ENCODE measurements at places on chromosomes 5 and 9.

- DNase-seq: no peak
Observed at GRCh38 chr5:108168915-108169314, 213.0 kb downstream of the FBXL17 start.

DNA sequence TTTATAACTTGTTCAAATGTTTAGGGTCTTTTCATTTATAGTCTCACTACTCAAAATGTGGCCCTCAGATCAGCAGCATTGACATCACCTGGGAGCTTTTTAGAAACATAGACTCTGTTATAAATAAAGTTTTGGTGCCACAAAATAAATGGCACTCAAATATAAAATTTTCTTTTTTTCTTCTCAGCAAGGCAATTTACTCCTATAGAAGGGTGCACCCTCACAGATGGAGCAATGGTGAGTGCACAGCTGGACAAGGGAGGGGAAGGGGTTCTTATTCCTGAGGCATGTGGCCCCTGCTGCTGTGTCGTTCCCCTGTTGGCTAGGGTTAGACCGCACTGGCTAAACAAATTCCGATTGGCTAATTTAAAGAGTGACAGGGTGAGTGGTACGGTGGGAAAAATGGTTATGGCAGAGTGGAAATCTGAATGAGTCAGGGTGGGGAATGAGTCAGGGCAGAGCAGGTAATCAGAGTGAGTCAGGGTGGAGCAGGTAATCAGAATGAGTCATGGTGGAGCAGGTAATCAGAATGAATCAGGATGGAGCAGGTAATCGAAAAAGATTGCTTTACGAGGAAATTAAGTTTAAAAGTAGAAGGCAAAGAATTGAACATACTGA lies 31.8 kb upstream of the C7 start:
- DNase-seq: no peak

- DNase-seq: no peak
Observed at GRCh38 chr5:172988276-172988675, 4.7 kb downstream of the ATP6V0E1 start.

GRCh38 chr5:145937432-145938250 lies 1.3 kb downstream of the SH3RF2 start:
- DNase-seq: no peak

GRCh38 chr5:136001466-136001981 lies 27.3 kb upstream of the TGFBI start:
- no peak for DNase-seq

GRCh38 chr5:143168921-143169810 lies 234.3 kb downstream of the NR3C1 start:
- DNase-seq: no peak

GRCh38 chr9:100605405-100605804 lies 27.5 kb downstream of the CAVIN4 start:
- DNase-seq: no peak

GRCh38 chr9:73536403-73536802 lies 384.7 kb downstream of the ANXA1 start:
- no peak for DNase-seq

DNA sequence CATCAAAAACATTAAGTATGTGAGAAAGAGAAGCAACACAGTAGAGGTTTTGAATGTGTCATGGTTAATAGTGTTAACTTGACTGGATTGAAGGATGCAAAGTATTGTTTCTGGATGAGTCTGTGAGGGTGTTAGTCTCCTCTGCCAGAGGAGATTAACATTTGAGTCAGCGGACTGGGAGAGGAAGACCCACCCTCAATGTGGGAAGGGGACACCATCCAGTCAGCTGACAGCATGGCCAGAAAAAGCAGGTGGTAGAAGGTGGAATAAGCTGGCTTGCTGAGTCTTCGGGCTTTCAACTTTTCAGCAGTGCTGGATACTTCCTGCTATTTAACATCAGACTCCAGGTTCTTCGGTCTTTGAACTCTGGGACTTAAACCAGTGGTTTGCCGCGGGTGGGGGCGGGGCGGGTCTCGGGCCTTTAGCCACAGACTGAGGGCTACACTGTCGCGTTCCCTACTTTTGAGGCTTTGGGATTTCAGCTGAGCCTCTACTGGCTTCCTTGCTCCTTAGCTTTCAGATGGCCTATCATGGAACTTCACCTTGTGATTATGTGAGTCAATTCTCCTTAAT lies 309.9 kb upstream of the ST8SIA4 start:
- no peak for DNase-seq

DNA sequence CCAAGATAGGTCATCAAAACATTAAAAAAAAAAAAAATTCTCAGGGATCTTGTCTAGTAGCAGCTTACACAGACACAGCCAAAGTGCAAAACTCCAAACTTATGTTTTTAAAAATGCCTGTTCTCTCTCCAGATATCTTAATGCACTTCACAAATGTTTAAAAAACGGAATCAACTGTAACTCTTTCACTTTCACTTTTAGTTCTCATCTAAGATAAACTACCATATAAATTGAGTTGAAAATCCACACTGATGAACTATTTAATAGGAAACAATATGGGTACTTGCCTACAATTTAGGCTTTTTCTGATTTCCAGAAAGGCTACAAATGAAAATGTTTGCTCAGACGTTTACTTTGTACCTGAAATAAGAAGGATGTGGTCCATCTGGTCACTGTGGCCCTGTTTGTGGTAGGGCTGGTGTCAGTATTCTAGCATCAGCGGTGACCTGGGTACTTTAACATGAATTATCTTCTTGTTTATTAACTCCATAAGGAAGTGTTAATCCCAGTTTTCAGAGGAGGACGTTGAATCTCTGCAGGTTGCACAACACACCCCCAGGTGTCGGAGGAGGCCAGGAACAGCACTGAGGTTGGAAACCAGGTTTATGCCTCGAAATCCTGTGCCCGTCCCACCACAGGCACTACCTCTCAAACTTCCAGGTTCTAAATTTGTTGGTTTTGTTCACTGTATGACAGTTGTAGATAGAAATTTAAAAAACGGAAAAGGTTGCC lies 13.3 kb upstream of the LPCAT1 start:
- DNase-seq: no peak

DNA sequence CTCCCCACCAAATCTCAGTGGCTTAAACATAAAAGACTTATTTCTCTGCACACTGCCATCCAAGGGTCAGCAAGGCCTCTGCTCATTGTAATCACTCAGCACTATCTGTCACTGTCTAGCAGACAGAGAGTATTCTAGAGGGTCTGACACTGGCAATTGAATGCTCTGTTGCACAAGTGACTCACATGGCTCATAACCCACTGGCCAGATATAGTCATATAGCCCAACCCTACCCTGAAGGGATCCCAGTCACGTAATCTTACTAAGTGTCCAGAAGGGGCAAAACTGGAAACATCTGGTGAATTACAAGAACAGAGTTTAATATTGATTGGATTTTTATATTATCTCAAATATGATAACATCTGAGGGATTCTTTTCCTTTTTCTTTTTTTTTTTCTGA lies 80.7 kb downstream of the TSSK1B start:
- DNase-seq: no peak

GRCh38 chr5:135643881-135644766 lies 65.3 kb upstream of the CXCL14 start:
- no peak for DNase-seq

- no peak for DNase-seq
Observed at GRCh38 chr9:97388721-97389238, 23.1 kb upstream of the TDRD7 start.

DNA sequence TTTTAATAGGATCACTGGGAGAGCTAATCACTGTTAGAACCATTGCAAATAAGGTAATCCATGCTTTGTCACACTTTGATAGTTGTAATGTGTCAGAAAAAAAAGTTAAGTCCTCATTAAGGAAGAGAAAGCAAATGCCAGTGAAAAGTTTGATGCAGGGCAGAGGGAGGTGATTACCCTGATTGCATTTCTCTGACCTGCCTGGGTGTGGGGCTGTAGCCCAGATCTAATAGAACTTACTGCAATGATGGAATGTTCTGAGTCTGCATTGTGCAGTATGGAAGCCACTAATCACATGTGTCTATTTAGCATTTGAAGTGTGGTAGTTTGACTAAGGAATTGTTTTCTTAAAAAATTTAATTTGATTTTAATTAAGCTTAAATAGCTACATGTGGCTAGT lies 202.7 kb downstream of the ATP10B start:
- DNase-seq: peak; percentile 10

- DNase-seq: no peak
Observed at GRCh38 chr9:69932901-69933300, 110.7 kb upstream of the MAMDC2 start.

DNA sequence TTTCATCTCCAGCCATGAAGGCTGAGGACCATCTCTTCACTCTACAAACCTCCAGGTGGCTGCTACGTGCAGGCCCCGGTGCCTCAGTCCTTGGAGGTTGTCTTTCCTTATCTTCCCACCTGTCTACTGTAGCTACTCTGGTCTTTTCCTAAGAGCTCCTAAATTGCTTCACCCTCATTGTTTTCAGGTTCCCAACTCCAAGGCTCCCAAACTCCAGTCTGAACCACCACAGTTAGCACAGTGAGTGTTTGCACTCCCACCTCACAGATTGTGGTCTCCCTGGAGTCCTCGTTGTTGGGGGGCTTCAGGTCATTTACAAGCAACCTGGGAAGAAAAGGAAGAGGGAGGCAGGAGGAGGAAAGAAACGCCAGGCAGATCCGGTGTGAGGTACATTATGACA lies 85.3 kb downstream of the NSUN2 start:
- no peak for DNase-seq

- DNase-seq: no peak
Observed at GRCh38 chr9:92245005-92245797, 48.3 kb downstream of the IARS1 start.

DNA sequence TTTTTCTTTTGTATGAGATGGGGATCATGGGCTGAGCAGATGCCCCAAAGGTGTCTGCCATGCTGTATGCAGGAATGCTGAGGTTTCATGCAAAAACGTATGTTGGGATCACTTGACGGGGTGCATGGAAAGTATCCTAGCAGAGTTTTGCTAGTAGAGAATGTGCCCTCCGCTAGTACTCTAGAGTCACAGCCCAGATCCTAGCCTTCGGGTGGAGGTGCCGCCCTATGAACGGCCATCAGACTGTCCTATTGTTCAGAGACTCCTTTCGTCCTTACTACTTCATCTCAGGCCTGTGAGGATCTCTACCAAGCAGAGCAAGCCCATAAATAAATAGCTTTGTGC lies 69.6 kb upstream of the SPATA31E1 start:
- no peak for DNase-seq

DNA sequence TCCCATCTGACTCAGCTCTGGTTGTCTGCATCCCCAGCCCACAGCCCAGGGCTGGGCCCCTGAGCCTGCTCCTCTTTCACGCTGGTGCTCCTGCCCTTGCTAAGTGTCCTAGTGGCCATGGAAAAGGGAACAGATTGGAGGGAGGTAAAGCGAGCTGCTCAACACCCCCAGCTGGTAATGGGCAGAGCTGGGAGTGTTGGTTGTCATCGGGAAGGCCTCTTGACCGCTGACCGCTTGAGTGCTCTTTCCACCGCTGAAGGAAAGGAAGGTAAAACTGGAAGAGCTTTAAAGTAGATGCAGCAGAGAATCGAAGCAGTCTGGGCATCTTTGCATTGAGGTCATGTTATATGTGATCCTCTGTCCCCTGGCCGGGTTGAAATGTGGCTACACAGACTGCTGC lies 60.2 kb downstream of the CRB2 start:
- DNase-seq: no peak

GRCh38 chr5:8861764-8862163 lies 684.1 kb downstream of the SEMA5A start:
- DNase-seq: no peak

DNA sequence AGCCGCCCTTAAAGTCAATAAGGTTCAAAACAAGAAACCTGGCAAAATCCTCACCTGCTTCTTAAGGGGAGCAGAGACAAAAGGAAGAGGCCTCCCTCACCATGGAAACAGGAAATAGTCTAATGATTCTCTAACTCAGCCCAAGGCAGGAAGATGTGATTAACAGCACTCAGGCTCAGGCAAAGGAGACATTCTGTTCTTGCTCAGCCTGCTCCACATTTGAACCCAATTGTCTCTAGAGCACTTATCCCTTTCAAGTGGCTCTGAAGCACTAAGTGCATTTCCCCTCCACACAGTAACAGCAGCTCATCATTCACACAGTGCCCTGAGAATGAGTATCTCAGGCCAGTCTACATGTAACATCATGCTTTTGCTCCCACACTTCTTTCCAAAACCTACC lies 72.3 kb downstream of the NIPSNAP3B start:
- DNase-seq: no peak

DNA sequence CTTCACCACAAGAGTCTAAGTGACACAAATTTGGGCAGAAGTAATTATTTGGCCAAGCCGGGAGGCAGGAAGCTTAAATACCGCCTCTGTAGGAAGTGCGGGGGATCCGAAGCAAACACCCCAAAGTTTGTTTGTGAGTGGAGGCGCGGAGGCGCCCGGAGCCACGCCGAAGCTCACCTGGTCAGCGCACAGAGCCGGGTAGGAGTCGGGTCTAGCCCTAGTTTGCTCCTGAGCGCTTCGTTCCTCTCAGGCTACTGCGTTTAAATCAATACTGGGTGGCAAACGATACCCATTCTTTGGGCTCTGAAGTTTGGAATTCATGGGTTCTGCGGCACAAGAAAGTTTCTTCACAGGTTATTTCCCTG lies 855 bp downstream of the MCC start:
- no peak for DNase-seq

DNA sequence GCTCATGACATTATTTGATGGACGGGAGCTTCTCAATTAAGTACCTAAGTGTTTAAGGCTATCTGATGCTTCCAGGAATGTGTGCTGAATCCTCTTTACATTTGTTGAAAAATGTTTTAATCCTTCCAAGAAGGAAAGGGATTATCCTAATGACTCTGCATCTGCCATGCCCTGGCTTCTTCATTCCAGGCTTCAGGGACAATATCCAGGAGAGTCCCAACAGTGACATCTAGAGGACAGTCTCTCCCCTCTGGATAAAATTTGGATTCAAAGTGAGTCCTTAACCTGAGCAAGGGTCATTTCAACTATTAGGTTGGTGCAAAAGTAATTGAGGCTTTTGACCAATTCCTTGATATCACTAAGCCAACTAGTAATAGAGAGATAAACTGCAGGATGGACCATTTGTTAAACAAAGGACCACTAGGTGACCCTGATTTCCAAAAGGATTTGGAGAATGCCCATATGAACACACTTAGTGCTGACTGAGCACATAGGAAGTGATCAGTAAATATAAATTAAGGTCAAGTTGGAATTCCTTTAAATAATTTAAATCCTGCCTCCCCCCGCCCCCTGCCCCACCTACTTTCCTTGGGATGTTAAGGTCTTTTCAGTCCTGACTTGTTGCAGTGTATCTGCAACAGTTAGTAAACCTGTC lies 19.1 kb downstream of the TNFSF8 start:
- DNase-seq: peak; percentile 36

DNA sequence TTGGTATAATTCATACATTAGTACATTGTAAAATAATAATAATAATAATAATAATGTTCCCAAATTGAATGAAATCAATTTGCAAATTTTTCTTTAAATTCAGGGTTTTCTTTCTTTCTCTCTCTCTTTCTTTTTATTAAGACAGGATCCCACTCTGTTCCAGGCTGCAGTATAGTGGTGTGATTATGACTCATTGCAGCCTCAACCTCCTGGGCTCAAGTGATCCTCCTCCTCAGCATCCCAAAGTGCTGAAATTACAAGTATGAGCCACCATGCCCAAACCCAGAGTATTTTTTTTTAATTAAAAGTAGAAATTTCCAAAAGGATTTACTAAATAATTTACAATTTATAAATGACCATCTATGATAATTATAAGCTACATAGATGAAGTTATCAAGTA lies 117.7 kb downstream of the HOMER1 start:
- DNase-seq: no peak
